ENCODE measurements at places on chromosomes 13 and 19. TPM values are rescaled to one million over a fixed set of nuclear protein-coding genes. Genes with fewer than 3 reads are reported as not detected.

GRCh38 chr19:49073514-49074378 lies 1.2 kb upstream of the KCNA7 start:
- DNase-seq = no peak

DNA sequence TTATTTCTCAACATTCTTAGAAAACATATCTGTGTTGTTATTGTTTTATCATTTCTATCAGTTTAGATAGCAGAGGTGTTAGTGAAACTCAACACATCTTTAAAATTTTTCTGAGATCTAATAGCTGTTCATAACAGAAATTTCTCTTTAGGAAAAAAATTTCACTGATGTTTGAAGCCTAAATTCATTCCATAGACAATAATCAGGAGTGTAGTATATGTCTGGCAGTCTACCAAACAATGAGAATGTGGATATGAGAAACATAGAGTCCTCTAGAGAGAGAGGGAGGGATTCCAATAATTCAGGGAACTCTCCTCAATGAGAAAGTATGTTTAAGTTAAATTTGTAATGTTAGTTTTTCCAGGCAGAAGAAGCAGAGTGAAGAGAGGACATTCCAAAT lies 118.2 kb upstream of the EDNRB start:
- no peak for DNase-seq

GRCh38 chr13:39840201-39840600 lies 184.7 kb downstream of the COG6 start:
- no peak for DNase-seq

DNA sequence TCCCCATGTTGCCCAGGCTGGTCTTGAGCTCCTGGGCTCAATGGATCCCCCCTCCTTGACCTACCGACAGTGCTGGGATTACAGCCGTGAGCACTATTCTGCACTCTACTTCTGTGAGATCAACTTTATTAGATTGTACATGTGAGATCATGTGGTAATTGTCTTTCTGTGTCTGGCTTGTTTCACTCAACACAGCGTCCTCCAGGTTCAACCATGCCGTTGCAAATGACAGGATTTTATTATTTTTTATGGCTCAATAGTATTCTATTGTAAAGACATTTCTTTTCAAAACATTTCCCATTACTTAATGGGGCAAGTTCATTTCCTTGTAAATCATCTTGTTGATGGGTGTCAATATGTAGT lies 1.5 kb upstream of the OBI1 start:
- DNase-seq = no peak

GRCh38 chr13:91351123-91351522 lies 3.6 kb downstream of the MIR17HG start:
- DNase-seq = no peak

GRCh38 chr13:89363144-89363543 lies 1692.0 kb downstream of the SLITRK5 start:
- DNase-seq = no peak

Gene CYP2A7
- not detected for total RNA-seq

All from renal cortical epithelial cell (primary cell).